ENCODE measurements at places on chromosomes 12 and 14.
A peak's percentile ranks its signal among the peaks of the same experiment; 100 is the strongest.

DNA sequence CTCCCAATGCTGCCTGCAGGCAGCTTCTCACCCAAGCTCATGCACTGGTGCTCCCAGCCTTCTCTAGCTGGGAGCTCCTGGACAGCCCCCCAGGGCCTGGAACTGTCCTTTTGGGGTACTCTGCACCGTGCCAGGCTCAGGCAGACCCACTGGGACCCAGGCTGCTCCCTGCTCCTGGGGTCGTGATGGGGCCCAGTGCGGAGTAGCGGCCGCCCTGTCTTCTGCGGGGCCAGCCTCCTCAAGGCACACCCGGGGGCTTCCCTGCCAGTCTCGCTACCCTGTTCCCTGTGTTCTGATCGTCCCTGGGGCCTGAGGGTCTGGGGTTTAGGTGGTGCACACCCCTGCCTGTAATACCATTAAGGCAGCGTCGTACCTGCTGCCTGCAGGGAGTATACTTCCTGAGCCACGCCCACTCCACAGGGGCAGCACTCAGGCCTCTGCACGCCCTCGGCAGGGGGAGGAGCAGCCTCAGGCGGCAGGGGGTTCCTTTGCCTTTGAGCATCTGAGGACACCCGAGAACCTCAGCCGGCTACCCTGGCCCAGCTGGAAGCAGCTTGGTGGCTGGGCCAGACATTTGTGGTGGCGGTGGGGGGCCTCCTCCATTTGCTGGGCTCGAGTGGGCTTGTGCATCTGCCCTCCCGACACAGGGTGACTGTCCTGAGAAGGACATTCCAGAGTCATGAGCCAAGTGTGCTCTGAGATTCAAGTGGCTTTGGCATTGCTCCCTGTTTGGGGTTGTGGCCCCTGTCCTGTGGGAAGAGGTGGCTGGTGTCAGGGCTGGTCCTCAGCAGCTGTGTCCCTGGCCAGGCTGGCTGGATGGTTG, 9.2 kb upstream of the CRIP2 start:
- DNase-seq: no peak

- no peak for DNase-seq
These were observed 99.9 kb upstream of the MYF6 start for GRCh38 chr12:80607361-80608135.

- DNase-seq: no peak
These were observed 942 bp downstream of the SYT1 start for GRCh38 chr12:78865516-78865915.

DNA sequence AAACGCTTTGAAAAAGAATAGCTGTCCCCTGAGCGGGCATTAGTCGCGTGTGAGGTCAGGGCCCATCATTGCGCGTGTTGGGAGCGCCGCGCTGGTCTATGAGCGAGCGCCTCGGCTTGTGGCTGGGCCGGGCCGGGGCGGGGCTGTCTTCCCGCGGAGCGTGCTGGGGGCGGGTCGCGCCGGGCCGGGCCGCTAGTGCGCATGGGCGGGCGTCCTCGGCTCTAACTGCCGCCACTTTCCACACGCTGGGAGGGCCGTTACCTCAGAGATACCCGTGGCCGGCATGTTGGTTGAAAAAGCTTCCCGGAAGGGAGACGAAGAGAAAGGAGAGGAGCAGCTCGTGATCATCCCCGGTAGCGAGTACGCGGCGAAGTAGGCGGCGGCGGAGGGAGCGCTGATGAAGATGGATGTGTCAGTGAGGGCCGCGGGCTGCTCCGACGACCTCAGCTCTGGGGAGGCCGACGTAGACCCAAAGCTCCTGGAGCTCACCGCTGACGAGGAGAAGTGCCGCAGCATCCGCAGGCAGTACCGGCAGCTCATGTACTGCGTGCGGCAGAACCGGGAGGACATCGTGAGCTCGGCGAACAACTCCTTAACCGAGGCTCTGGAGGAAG, at the start of gene EID3:
TSS of gene EID3 (plus strand) at position 202 of the 614 bp plus-strand sequence. CDS start at position 398, 196 bp downstream.
- no peak for DNase-seq

DNA sequence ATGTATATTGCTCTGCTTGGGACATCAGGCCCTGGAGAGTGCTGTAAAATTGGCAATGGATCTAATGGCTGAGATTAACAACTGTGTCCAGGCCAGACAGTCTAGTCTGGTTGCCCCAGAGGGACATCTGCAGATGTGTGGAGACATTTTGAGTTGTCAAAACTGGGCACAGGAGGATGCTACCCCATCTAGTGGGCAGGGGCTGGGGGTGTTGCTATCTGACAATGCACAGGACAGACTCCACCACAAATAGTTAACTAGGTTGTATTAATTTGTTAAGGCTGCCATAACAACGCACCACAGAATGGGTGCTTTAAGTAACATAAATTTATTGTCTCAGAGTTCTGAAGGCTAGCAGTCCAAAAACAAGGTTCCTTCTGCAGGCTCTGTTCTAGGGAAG, 302.5 kb upstream of the AMIGO2 start:
- no peak for DNase-seq

- DNase-seq: no peak
These were observed 188.1 kb downstream of the SLC5A8 start for GRCh38 chr12:101021911-101022388.

GRCh38 chr14:52950898-52951680, at the start of gene FERMT2:
Gene FERMT2 (minus strand): TSS chr14:52951050. CDS start chr14:52950568, 482 bp downstream.
- DNase-seq: peak; percentile 3

- DNase-seq: peak; percentile 43
These were observed 22.4 kb upstream of the LRRK2 start for GRCh38 chr12:40202095-40203059.

GRCh38 chr12:5623411-5623810, 191.5 kb downstream of the NTF3 start:
- no peak for DNase-seq

DNA sequence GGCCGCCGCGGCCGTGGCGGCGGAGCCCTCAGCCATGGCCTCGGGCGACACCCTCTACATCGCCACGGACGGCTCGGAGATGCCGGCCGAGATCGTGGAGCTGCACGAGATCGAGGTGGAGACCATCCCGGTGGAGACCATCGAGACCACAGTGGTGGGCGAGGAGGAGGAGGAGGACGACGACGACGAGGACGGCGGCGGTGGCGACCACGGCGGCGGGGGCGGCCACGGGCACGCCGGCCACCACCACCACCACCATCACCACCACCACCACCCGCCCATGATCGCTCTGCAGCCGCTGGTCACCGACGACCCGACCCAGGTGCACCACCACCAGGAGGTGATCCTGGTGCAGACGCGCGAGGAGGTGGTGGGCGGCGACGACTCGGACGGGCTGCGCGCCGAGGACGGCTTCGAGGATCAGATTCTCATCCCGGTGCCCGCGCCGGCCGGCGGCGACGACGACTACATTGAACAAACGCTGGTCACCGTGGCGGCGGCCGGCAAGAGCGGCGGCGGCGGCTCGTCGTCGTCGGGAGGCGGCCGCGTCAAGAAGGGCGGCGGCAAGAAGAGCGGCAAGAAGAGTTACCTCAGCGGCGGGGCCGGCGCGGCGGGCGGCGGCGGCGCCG, 381 bp downstream of the YY1 start:
- DNase-seq: no peak

- peak; percentile 40 for DNase-seq
These were observed 111.9 kb downstream of the CALM1 start for GRCh38 chr14:90508536-90509254.

DNA sequence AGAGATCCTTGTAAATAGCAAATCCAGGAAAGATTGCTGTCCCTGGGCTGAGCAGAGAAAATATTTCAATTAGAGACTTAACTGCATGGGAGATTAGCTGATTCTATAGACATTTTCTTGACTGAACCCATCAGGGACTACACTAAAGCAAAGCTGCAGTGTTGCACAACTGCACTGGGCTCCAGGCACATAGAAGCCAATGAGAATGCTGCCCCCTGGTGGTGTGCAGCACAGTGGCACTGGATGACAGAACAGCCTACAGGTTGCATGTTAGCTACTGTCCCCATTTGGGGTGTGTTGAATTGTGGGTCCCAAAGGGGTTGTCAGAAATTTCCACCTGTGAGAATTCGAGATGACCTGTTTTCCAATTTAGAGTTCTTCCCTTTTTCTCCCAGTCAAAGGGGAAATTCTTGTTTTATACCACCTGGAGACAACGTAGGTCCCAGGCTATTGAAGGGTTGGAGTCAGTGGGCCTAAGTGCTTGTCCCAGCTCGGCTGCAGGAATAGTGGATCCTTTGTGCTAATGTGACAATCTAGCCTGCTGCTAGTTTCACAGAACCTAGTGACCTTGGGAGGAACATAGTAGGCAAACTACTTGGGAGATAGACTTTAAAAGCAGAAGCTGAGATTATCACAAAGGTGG, 114.7 kb downstream of the SLC8A3 start:
- peak; percentile 48 for DNase-seq

GRCh38 chr12:29743801-29744200, 39.9 kb downstream of the TMTC1 start:
- no peak for DNase-seq

- peak; percentile 34 for DNase-seq
These were observed 35.1 kb downstream of the PPP2R5E start for GRCh38 chr14:63508033-63508432.

DNA sequence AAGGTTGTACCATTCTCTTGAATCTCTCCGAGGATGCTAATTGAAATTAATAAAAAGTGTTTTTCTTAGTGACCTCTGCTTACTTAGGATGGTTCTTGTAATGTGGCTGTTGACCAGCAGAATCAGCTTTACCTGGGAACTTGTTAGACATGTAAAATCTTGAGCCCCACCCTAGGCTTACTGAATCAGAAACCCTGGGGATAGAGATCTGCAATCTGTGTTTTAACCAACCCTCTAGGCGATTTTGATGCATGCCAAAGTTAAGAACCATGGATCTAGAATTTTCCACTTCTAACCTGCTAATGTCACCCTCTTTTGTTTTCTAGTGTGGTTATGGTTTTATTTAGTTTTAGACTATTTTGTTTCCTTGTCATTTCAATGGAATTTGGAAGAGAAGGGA, 6.5 kb downstream of the NUBPL start:
- DNase-seq: no peak

DNA sequence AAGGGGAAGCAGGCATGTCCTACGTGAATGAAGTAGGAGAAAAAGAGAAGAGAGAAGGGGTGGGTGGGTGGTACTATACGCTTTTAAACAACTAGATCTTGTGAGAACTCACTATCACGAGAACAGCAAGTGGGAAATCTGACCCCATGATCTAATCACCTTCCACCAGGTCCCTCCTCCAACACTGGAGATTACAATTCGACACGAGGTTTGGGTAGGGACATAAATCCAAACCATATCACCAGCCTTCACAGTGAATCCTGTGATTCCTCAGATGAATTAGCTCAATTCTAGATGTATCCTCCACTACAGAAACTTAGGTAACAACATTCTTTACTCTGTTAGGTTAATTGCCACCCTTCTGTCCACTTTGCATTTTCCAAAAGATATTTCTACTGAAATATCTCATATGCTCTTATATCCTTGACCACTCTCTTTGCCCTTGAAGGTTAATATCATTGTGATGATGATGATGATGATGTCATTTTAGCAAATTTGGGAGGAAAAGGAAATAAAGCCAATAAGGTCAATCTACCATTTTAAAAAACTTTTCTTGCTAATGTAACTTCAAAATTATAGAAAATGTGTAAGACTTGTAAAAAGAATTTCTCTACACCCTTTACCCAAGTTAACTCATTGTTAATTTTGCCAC, 23.2 kb upstream of the CCNT1 start:
- DNase-seq: no peak

DNA sequence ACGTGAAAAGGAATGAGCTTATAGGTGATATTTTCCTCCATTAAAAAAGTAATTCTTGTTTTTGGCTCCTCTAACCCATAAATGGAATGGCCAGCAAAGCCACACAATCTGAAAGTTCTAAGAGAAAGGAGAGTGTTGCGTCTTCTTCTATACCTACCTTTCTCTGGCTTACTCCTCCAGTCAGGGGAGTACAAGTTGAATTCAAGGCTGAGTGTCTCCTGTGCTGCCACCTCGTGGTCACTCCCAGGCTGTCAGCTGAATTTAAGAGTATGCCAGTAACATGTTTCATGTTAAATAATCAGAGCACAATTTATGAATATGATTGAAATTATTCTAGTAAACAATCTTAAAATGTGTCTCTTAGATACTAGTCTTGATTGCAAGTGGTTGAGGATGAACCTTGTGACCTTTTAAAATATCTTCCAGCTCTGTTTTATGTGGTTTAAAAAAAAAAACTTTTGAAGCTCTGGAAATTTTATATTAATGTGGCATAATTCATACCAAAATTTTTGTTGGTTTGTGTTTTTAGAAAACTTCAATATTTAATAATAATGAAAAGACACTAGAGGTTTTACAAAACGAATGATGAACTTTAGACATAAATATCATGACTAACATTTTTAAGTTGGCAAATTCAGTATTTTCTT, 31.7 kb downstream of the PTHLH start:
- peak; percentile 87 for DNase-seq

- DNase-seq: no peak
These were observed 791.6 kb upstream of the NOVA1 start for GRCh38 chr14:27389402-27389801.

- no peak for DNase-seq
These were observed 496 bp downstream of the PPP2R5C start for GRCh38 chr14:101761881-101762529.

DNA sequence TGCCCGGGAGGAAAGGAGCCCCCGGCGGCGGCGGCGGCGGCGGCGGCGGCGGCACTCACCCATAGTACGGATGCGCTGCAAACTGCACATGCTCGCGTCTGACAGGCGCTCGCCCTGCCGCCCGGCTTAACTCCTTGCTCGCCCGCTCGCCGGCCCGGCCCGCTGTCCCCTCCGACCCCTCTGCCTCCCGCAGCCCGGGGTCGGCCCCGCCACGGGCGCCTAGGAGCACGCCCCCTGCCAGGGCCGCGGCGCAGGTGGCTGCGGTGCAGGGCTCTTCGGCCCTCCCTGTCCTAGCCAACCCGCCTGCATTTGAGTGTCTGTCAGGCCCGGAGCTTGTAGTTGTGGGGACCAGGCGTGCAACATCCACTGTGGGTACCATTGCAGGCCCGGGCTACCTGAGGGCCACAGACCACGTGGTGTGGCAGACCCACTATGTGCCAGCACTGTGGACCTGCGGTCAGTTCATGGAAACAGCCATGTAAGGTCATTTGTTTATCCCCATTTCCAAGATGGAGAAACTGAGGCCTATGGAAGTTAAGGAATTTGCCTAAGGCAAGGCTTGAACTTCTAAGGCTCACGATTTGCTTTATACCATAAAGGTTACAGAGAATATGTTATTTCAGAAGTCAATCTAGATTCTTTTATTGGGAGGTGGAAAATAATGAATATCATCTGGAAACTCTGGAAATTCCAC, 17.6 kb upstream of the PLEKHH1 start:
- no peak for DNase-seq

DNA sequence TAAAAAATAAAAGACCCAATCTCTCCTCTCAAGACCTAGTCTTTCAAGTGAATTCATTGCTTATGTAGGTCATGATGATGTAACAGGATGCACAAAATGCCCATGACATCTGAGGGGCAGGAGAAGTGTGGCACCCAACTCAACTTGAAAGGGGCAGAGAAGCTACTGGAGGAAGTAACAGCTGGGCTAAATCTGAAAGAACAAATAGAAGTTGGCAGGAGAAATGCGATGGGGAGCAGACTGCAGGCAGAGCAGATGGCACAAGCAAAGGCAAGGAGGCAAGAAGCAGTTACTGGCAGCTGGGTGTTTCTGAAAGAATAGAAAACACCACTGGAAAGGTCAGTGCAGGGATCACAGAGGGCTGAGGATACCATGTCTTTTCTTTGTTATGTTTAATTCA, 14.6 kb downstream of the SLC38A4 start:
- no peak for DNase-seq
